ENCODE measurements at places on chromosomes 5 and 9.

GRCh38 chr5:1926471-1927341 lies 44.0 kb upstream of the IRX4 start:
- no peak for DNase-seq

GRCh38 chr5:98157368-98157767 lies 616.1 kb upstream of the RGMB start:
- DNase-seq: no peak

- DNase-seq: peak; percentile 19
Measured at GRCh38 chr9:102483651-102484050, 511.5 kb upstream of the CYLC2 start.

DNA sequence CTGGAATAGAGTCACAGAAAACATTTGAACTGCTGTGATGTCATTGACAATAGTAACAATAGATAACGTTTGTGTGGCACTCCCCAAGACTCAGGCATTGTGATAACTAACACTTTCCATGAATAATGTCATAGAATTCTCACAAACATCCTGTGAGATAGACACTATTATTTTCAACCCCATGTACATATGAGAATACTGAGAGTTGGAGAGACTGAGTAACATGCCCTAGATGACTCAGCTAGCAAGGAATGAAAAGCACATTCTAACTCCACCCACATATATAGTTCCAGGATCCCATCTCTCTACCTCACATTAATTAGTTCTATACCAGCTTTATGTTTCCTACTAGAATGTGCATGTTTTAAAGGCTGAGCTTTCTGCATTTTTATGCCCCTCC lies 71.4 kb downstream of the ASTN2 start:
- DNase-seq: no peak

DNA sequence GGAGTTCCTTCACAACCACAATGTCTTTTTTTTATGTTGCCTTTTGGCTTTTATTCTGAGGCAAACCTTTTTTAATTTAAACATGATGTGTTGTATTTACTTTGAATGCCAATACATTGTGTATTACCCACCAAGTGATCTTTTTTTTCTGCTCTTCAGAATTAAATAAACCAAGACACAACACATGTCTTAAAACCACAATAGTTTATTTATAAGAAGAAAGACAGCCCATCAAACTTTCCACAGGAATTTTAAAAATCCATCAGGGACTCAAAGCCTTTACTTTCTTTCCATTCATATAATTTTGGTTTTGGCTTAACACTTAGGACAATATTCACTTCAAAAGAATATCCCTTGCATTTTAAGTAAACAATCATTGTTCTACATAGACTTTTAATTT lies 321.8 kb upstream of the MEF2C start:
- DNase-seq: no peak
